AG10803 (cell line): ENCODE measurements at places on chromosomes 5 and 9.

GRCh38 chr9:32069169-32069813, 315.2 kb upstream of the ACO1 start:
- DNase-seq = no peak

DNA sequence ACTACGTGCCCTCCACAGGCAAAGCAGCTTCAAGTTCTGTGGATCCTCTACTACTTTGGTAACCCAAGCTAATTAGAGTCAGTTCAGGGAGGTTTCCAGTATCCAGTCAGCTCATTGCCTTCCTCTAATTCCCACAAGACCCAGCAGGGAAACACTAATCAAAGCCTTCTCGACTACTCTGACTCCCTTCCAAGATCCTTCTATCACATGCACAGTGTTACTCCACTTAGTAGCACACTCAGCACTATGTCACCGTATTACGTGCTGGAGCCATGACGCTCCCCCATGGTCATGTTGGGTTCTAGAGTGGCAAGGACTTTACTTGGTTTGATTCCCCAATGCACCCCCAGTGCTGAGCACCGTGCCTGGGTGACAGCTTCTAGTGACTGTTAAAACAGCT, 53.0 kb downstream of the DCP2 start:
- peak; percentile 74 for DNase-seq

- peak; percentile 21 for DNase-seq
Measured at GRCh38 chr5:90802474-90803317, 244.1 kb downstream of the ADGRV1 start.

DNA sequence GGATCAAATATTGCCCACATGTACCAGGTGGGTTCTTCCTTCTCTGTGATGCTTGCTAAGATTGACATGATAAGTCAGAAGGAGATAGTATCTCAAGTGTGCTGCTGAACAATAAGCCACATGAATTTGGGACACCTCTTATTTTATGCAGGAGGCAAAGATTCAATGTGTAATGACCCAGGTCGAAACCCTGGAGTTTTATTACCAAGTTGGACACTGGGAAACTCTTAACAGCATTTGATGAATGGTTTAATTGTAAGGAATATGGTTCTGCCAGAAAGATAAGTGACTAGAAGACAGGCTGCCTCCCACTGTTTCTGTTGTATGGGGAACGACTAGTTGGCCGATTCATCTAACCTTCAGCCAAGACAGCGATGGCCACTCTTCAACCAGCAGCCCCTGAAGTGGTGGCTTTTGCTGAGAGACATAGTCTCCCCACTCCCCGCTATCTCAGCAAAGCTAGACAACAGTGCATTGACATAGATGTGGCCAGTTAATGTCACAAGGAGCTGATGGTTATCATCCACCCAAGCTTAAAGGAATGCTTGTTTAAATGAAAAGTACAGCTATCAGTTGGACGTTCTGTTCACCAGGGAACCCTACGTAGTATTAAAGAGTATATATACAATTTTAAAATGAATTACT, 407.7 kb downstream of the KDM4C start:
- DNase-seq = no peak

DNA sequence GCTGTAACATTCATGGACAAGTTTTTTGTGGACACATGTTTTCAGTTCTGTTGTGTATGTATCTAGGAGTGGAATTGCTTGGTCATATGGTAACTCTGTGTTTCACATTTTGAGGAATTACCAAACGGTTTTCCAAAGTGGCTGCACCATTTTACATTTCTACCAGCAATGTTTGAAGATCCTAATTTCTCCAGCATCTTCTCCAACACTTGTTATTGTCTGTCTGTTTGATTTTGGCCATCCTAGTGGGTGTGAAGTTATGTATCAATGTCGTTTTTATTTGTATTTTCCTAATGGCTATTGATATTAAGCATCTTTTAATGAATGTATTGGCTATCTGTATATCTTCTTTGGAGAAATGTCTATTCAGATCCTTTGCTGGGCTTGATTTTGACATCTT, 6.9 kb downstream of the TMEFF1 start:
- no peak for DNase-seq
